Kidney glomerular epithelial cell (primary cell): ENCODE measurements at places on chromosomes 2 and 18.

DNA sequence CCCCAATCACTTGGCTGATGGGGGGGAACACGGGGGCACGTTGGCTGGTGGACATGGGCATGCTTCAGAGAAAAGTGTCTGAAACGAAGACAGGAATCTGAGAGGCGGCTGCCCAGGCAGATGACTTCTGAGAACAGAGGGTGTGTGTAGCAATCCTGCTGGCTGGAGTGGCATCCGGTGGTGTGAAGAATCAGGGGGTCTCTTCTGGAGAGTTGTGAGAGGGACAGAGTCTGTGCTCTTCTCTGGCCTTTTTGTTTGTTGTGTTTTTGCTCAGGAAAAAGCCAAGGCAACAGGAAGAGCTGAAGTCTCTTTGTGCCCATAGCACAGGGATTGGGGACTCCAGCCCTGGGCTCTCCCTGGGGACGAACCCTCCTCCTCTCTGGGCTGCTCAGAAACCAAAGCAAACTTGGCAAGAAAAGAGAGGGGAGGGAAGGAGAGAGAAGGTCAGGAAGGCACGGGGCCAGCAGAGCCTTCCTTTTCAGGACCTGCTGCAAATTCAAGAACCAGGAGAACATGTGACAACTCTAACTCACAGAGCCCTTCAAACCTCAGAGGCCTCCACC is 97.0 kb upstream of the SMAD2 start:
- DNase-seq: no peak

- peak; percentile 68 for DNase-seq
Observed at GRCh38 chr2:151302879-151303278, 13.4 kb upstream of the NMI start.

DNA sequence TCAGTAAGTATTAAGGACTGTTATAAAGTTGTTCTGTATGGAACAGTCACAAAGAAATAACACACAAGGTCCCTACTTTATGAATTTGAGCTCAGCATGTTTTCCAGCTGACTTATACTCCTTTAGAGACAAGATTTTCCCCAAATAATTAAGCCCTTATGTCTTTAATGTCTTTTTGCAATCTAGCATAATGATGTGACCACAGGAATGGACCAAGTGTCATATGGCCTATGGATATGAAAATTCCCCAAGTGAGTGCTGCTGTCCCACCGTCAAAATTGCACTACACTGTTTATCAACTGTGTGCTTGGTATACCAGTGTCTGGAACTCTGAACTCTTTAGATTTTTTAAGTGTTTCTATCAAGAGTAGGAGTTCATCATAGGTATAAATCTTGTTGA is 369.6 kb downstream of the PID1 start:
- DNase-seq: no peak

GRCh38 chr2:41127351-41127750 is 675.5 kb upstream of the SLC8A1 start:
- no peak for DNase-seq

DNA sequence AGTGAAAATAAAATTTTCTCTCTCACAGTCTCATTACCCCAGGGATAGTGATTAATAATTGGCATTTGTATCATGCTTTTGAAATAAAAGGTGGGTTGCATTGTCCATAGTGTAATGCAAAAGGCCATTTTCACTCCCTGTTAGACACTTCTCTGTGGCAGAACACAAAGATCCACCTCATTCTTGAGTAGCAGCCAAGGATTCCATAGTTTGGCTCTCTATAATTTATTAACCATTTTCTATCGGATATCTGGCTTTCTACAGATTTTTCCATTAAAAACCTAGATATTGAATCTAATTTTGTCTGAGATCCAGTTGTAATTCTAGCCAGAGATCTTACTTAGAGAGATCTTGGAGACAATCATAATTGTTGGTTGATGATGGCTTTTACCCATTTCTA is 39.0 kb downstream of the CDCA7 start:
- DNase-seq: no peak

GRCh38 chr18:21680161-21680560 is 24.4 kb downstream of the ABHD3 start:
- DNase-seq: no peak

DNA sequence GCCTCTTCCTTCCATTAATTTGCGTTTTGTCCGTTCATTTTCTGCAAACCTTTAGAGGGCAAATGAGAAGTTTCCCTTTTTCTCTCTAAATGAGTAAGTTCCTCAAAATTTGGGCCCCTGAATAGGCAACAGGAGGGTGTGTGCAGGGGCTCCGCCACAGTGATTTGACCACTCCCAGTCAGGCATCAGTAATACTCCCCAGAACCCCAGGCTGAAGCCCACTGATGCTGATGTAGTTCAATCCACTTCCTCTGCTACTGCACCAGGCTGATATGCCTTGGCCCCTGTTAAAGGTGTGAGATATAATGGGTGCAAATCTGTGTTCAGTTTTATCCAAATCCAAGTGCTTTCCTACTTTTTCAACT is 1150.0 kb downstream of the RPIA start:
- DNase-seq: no peak

- DNase-seq: peak; percentile 71
Observed at GRCh38 chr2:10659898-10660568, 29.7 kb downstream of the NOL10 start.

GRCh38 chr2:228876276-228876675 is 394.8 kb downstream of the PID1 start:
- DNase-seq: no peak

GRCh38 chr18:45752681-45753080 is 28.7 kb downstream of the SLC14A1 start:
- DNase-seq: no peak

GRCh38 chr2:239726631-239727181 is 298.4 kb downstream of the NDUFA10 start:
- DNase-seq: no peak

DNA sequence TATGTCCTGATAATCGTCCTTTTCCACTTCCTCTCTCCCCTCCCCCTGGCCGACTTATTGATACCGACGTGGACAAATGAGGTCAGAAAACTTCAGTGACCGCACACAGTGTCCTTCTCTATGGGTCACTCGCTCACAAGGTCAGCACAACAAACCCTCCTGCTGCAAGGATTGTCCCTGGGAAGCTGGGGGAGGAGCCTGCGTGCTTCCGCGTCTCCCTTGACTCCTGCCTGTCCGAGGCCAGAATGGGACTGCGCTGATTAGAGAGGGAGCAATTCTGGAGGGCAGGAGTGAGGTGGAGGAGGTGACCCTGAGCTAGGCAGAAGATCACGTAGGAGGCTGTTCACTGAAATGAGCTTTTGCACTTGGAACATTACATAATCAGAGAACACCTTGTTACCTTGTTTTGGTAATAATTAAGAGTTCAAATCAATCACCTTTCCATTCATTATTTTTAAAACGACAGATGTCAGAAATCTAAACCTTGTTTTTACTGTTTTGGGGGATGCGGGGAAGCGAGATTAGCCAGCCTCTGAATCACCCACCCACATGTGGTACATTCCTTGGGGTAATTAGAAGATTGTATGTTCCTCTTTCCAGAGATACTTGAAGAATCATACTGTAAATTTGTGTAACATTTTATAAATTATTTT is 70.6 kb downstream of the CTAGE1 start:
- DNase-seq: no peak

DNA sequence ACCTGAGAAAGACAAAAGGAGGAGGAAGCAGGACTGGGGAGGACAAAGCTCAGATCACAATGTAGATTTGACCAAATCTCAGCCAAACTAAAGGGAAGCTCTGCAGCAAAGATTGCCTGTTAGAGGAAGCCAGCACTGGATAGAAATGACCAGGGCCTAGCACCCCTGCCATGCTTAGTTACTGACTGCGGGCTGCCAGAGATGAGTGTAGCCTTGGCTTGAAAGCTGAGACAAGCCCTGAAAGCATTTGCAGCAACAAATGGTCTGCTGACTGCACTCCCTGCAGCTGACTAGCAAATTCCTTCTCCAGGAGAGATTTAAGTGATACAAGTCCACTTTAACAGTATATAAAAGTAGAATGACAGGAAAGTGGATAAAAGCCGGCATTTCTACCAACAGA is 140.9 kb upstream of the CRIM1 start:
- DNase-seq: no peak

GRCh38 chr18:33603454-33603853 is 25.4 kb downstream of the ASXL3 start:
- no peak for DNase-seq

DNA sequence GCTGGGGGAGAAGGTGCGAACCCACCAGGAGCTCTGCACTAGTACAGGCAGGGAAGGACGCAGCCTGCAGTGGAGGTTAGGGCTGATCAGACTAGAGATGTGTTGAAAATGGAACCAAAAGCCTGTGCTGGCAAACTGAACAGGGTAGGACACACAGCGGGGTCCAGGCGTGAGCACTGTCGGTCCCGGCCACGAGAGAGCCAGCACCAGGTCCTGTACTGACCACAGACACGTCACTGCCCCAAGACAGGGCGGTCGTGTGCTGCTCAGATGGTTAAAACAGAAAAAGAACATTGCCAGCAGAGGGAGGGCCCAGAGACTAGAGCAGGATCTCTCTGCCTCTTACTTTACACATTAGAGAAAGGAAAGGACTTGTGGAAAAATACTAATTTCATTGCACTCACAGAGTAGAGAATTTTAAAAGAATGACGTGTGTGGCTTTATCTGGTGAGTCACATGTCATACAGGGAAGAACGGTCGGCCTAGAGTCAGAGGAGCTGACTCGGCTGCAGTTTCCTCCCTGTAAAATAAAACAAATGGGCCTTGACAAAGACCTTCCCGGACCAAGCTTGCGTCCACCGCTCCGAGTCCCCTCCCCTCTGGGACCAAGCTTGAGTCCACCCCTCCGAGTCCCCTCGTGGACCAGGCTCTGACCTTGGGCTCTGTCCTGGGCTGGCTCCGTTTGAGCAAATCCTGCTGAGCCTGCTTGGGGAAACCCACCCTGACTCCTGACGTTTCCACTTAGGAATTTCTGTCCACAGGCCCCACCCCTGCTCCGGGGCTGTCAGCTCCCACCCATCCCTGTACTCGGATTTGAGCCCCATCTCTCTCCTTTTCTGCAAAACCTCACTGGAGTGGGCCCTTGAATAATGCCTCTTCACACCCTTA is 16.7 kb upstream of the ADI1 start:
- peak; percentile 90 for DNase-seq

DNA sequence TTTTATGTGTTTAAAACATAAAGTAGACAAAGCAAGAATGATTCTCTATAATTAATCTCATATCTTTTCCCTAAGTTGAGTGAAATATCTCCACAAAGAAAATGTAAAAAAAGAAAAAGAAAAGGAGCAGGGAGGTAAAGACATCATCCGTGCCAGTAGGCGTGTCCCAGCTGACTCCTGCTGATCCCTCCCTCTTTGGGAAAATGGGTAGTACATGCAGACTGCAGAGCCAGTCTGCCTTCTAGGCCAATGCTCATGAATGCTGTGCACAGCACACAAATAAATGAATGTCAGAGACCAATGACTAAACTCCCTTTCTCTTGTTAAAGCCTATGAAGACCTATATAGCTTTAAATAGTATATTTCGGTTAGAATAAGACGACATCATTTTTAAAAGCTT is 64.7 kb downstream of the RAPH1 start:
- DNase-seq: peak; percentile 22
